IMR-90 (cell line): ENCODE measurements at places on chromosomes 1 and 21.

GRCh38 chr1:183293241-183293640 lies 107.2 kb downstream of the LAMC2 start:
- no peaks in the 10 kb centered on the region for H3K36me3 ChIP-seq
- peaks cover 9% of the 10 kb centered on the region for H3K4me1 ChIP-seq
- no peak overlapping the region for H3K4me3 ChIP-seq
- no peak for DNase-seq

- H3K27me3 ChIP-seq: no peaks in the 10 kb centered on the region
- DNase-seq: peak; percentile 6
- no peak overlapping the region for H3K4me3 ChIP-seq
- no peaks in the 10 kb centered on the region for H3K36me3 ChIP-seq
Measured at GRCh38 chr1:192983349-192983980, 75.7 kb downstream of the UCHL5 start.

- DNase-seq: no peak
- no peaks in the 10 kb centered on the region for H3K4me1 ChIP-seq
- H3K4me3 ChIP-seq: 0 out of 2 replicates have a peak overlapping the region, but pooled peaks have one; percentile 42
- no peaks in the 10 kb centered on the region for H3K36me3 ChIP-seq
Measured at GRCh38 chr1:27724961-27725373, 794 bp upstream of the FAM76A start.

DNA sequence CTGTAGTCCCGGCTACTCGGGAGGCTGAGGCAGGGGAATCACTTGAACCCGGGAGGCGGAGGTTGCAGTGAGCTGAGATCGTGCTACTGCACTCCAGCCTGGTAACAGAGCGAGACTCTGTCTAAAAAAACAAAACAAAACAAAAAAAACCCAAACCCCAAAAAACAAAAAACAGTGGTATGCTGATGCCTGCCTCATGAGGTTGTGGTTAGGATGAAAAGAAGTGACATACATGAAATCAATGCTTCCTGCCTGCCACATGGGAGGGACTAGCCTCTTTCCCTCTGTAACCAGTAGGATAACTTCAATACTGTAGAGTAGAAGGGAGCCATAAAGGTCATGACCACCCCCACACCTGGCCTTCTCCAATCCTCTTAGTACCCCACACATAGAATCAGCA lies 55.2 kb downstream of the TENT5C start:
- no peak for DNase-seq
- H3K4me3 ChIP-seq: no peak overlapping the region
- peaks cover 8% of the 10 kb centered on the region for H3K4me1 ChIP-seq
- H3K27ac ChIP-seq: no peak overlapping the region
- H3K36me3 ChIP-seq: no peaks in the 10 kb centered on the region
- H3K27me3 ChIP-seq: no peaks in the 10 kb centered on the region

- no peaks in the 10 kb centered on the region for H3K36me3 ChIP-seq
- H3K27me3 ChIP-seq: no peaks in the 10 kb centered on the region
- no peak overlapping the region for H3K4me3 ChIP-seq
Measured at GRCh38 chr1:208475951-208476845, 232.0 kb upstream of the PLXNA2 start.

DNA sequence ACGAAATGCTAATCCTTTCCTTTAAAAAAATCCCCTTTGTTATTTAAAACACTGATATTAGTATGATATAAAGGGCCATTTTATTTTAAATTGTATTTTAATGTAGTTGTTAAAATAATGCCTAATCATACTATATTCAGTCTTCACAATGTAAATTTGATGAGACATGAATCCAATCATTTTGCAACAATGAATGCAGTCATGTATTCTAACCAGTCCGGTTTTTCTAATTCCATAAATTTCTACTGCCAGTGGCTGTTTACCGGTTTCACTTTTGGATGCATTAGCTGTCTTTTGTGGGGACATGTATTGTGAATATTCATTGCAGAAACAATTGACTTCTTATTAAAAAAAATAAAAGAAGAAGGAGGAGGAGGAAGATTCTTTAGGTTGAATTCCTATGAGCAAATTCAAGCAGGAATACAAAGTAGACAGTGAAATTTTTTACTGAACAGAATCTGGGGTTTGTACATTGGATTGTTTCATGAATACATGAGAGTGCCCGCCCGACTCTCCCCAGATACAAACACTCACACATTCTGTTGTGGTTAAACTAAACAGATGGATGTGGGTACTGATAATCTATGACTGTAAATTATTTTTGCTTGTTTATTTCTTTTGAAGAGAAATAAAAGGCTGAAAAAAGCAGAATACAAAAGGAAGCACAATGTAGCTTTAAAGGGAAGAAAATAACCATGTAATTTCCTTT lies 624.8 kb upstream of the PTBP2 start:
- H3K4me3 ChIP-seq: no peak overlapping the region
- no peaks in the 10 kb centered on the region for H3K27me3 ChIP-seq
- no peaks in the 10 kb centered on the region for H3K4me1 ChIP-seq
- H3K27ac ChIP-seq: no peak overlapping the region
- H3K36me3 ChIP-seq: no peaks in the 10 kb centered on the region

- H3K4me1 ChIP-seq: peaks cover 3% of the 10 kb centered on the region; the same call in 1 of the 2 replicates
- H3K27ac ChIP-seq: no peak overlapping the region
- H3K27me3 ChIP-seq: peaks cover 30% of the 10 kb centered on the region
- no peak overlapping the region for H3K4me3 ChIP-seq
- DNase-seq: peak; percentile 48
- no peaks in the 10 kb centered on the region for H3K36me3 ChIP-seq
Measured at GRCh38 chr21:36661511-36662309, 37.2 kb upstream of the SIM2 start.

DNA sequence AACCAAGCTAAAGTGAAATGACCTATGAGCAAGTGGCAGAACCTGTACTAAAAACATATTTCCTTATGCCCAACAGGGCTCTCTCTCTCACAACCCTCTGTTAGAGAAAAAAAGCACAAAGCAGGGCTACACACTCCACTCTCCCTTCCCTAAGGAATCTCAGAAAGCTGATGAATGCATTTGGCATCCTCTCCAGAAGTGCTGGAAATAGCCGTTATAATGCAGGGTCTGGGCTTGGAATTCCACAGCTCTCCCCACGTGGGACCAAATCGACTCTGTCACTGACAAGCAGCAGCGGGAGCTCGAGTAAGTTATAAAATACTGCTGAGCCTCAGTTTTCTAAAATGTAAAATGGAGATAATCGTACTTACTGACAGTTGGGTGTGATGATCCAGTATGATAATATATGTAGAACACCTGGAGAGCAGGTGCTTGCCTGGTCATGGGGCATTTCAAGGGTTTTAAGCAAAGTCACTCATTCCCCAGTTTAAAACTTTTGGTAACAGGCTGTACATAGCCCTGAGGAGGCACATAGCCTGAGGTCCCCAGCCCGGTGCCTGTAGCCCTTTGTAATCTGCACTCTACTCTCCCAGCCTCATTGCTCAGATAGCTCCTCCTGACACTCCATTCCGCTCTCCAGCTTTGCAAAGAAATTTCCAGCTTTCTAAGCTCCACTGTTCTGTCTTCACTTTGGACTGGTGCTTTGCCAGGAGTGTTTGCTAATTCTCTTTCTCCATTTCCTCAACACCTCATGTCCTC lies 175.6 kb upstream of the DAB1 start:
- no peaks in the 10 kb centered on the region for H3K36me3 ChIP-seq
- H3K4me3 ChIP-seq: no peak overlapping the region
- H3K27me3 ChIP-seq: peaks cover 2% of the 10 kb centered on the region; the same call in 1 of the 2 replicates
- H3K27ac ChIP-seq: no peak overlapping the region
- peak; percentile 1 for DNase-seq
- H3K4me1 ChIP-seq: no peaks in the 10 kb centered on the region

DNA sequence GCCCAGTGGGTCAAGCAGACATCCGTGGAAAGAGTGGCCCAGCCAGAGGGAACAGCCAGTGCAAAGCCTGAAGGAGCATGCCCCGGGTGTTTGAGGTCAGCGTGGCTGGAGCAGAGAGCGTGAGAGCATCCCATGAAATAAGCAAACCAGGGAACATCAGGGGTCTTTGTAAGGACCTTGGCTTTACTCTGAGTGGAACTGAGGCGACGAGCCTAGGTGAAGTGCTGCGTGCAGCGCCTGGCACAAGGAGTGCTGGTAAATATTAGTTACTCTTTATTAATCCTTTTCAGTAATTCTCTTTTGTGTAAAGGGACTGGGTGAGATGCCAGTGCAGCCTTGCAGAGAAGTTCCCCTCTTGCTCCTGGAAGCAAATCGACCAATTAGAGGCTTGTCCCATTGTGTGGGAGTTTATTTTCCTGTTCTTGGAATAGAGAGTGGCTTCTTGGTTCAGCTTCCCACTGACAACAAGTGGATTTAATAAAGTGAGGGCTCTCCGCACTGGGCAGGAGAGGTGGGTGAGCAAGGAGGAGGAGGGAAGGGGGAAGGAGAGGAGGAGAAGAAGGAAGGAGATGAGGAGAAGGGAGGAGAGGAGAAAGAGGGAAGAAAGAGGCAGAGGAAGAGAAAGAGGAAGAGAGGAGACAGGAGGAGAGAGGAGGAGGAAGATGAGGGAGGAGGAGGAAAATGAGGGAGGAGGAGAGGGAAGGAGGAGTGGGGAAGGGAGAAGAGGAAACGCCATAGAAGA lies 37.6 kb upstream of the DISP3 start:
- H3K27ac ChIP-seq: no peak overlapping the region
- no peaks in the 10 kb centered on the region for H3K4me1 ChIP-seq
- H3K36me3 ChIP-seq: no peaks in the 10 kb centered on the region
- H3K4me3 ChIP-seq: no peak overlapping the region

GRCh38 chr21:42763581-42764442 lies 110.4 kb downstream of the PDE9A start:
- peaks cover 1% of the 10 kb centered on the region; the same call in 1 of the 2 replicates for H3K36me3 ChIP-seq
- no peaks in the 10 kb centered on the region for H3K4me1 ChIP-seq

GRCh38 chr1:153614189-153614900 lies 1.4 kb upstream of the S100A16 start:
- H3K27ac ChIP-seq: no peak overlapping the region
- H3K4me1 ChIP-seq: peaks cover 28% of the 10 kb centered on the region
- no peak overlapping the region for H3K4me3 ChIP-seq

- peaks cover 5% of the 10 kb centered on the region; the same call in 1 of the 2 replicates for H3K27me3 ChIP-seq
- H3K4me3 ChIP-seq: no peak overlapping the region
- DNase-seq: no peak
- H3K4me1 ChIP-seq: no peaks in the 10 kb centered on the region
- no peaks in the 10 kb centered on the region for H3K36me3 ChIP-seq
Measured at GRCh38 chr1:95304803-95305202, 70.8 kb downstream of the RWDD3 start.

- no peak overlapping the region for H3K4me3 ChIP-seq
- no peaks in the 10 kb centered on the region for H3K27me3 ChIP-seq
- H3K4me1 ChIP-seq: no peaks in the 10 kb centered on the region
- no peaks in the 10 kb centered on the region for H3K36me3 ChIP-seq
Measured at GRCh38 chr1:47843781-47844557, 153.2 kb downstream of the TRABD2B start.

- H3K27ac ChIP-seq: no peak overlapping the region
- DNase-seq: no peak
- H3K36me3 ChIP-seq: no peaks in the 10 kb centered on the region
- H3K27me3 ChIP-seq: peaks cover 19% of the 10 kb centered on the region
- no peak overlapping the region for H3K4me3 ChIP-seq
Measured at GRCh38 chr21:42353623-42354022, 2.8 kb upstream of the TFF2 start.

DNA sequence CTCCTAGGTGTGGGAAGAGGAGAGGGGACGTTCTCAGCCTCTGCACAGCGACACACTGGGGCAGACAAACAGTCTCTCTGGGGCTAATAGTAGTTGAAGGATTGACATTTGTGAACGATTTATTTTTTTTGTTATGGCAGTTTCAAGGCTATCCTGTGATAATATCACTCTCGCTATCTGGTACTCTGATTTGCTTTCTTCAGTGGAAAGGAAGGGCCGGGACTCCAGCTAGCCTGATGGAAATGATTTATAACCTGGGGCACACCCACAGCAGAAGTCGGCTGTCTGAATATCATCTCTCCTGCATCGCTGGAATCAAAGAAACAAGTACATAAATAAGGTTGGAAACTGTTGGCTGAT lies 122.7 kb downstream of the KCNN3 start:
- H3K4me3 ChIP-seq: no peak overlapping the region
- DNase-seq: no peak
- H3K4me1 ChIP-seq: no peaks in the 10 kb centered on the region; the same call in 1 of the 2 replicates
- no peaks in the 10 kb centered on the region for H3K36me3 ChIP-seq
- H3K27ac ChIP-seq: no peak overlapping the region

GRCh38 chr1:217494767-217495166 lies 136.1 kb downstream of the GPATCH2 start:
- no peak overlapping the region for H3K27ac ChIP-seq
- no peaks in the 10 kb centered on the region for H3K27me3 ChIP-seq
- H3K36me3 ChIP-seq: peaks cover 1% of the 10 kb centered on the region; the same call in 1 of the 2 replicates
- no peak for DNase-seq
- no peaks in the 10 kb centered on the region for H3K4me1 ChIP-seq

DNA sequence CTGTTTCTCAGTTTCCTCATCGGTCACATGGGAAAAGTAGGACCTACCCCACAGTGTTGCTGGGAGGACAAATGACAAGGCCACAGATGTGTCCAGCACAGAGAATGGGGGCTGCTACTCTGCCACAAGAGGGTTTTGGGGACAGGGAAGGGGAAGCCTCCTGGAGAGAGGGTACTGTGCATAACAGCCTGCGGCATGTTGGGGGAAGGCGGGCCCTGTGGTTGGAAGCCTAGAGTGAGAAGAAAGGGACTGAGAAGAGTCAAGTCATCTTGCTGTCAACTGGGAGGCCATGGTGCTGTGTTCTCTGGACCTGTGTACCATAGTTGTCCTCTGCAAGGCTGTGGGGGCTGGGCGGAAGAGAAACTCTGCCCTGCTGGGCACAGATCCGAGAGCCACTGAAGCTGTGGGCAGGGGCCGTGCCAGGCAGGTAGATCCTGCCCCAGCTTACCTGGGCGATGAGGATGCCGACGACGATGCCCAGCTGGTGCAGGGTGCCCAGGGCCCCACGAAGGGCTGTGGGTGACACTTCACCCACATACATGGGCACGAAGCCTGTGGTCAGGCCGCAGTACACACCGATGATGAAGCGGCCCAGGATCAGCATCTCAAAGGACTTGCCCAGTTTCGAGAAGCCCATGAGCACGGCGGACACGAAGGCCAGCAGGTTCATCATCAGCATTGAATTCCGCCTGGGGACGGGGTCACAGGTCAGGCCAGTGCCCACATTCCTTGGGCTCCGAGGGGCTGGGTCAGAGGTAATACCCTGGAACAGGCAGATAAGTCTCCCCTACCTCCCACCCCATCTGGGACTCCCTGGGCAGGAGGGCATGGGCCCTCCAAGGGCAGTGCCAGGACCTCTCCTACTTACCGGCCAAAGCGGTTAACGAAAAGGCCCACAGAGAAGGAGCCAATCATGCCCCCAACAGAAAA lies 28.2 kb downstream of the SLC2A1 start:
- peaks cover 93% of the 10 kb centered on the region for H3K36me3 ChIP-seq
- DNase-seq: no peak
- no peak overlapping the region for H3K4me3 ChIP-seq
- no peaks in the 10 kb centered on the region for H3K27me3 ChIP-seq
- H3K4me1 ChIP-seq: peaks cover 17% of the 10 kb centered on the region
